Inflammatory macrophage treated with lipopolysaccharide for 4 hours (primary cell): ENCODE measurements at places on chromosomes 5 and 9.
A peak's percentile ranks its signal among the peaks of the same experiment; 100 is the strongest.

GRCh38 chr9:94018628-94019027 is 63.5 kb upstream of the BARX1 start:
- DNase-seq, result no peak

DNA sequence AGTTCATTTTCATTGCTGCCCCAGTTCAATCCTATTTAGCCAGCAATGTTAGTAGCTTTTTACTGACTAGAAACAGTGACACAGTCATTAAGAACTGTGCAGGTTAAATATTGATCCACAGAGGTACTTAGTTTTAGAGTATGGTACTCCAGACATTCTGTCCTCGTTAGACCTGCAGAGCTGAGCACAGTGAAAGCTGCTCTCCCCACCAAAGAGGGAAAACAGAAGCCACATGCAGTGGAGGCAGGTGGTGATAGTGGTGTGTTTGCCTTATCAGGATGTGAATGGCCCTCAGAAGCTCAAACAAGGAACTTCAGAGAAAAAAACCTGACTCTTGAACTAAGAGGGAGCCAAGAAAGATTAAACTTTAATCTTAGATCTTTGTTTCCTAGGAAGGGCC is 75.5 kb downstream of the UNC13B start:
- DNase-seq, result no peak

GRCh38 chr9:16653491-16654399 is 216.7 kb downstream of the BNC2 start:
- no peak for DNase-seq

DNA sequence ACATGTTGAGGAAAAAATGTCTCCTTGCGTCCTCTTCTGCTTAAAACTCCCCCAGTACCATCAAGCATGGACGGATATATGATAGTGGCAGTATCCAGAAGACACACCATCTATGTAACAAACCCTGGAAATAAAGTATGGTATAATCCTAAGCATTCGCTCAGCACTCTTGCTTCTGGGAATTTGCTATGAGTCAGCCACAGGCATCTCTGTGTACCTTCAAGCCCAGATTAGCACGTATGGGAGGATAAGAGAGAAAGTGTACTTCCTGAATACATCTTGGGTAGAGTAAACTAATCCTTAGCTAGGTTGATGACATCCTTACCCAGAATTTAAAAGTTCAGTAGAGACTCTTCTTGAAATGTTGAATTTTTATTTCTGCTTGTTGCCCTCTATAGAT is 71.2 kb downstream of the GHR start:
- DNase-seq, result no peak

- DNase-seq, result no peak
Measured at GRCh38 chr5:95216136-95216955, 68.5 kb downstream of the MCTP1 start.

DNA sequence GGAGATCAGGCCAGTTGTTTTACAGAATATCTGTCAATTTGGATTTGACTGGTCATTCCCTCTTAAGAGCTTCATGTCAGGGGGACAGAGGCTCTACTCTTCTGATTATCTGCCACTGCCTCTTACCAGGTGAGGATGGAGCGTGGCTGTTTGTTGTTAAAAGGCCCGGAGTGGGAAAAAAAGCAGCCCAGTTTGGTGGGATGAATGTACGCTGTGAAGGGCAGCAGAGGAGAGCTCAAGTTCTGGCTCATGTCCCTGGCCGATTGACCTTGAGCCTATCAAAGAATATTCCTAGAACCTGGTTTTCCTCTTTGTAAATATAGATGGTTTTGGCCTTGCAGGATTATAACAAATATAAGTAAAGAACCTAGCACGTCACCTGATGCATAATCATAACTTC is 16.3 kb upstream of the SHB start:
- no peak for DNase-seq

GRCh38 chr9:128486201-128486600 is 18.3 kb upstream of the GLE1 start:
- no peak for DNase-seq

- no peak for DNase-seq
Measured at GRCh38 chr5:144084971-144085370, 85.5 kb downstream of the YIPF5 start.

DNA sequence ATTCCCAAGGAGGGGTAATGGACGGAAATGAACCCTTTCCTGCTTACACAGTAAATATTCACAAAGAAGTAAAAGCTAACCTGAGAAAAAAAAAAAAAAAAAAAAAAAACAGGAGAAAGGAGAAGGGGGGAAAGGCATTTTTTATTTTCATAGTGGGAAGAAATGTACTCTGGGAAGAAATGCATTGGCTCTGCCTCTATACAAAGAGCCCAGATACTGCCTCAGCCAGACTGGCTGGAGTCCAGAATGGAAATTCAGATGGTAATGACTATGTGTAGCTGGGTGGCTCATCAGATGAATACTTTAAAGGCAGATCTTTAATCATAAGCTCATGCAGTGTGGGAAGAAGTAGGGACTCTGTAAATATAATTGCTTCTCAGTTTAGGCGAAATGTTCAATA is 124.9 kb upstream of the ZNF608 start:
- no peak for DNase-seq

DNA sequence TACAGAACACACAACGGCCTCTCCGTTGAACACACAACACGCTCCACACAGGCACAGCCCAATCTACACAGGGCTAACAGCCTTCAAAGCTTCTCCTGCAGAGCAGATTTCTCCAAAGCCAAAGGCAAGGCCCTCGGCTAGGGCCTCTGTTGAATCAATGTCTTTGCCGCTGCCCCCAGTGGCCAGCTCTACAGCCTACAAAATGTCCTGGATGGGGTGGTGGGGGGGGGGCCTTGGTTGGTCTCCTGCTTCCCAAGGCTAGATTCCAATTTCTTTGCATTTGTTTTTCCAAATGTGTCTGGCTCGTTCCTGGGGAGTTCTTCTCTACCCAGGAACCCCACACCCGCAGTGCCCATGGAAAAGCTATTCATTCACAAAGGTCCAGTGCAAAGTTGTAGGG is 167.2 kb downstream of the PAX5 start:
- no peak for DNase-seq

- no peak for DNase-seq
Measured at GRCh38 chr5:17727098-17727497, 92.8 kb downstream of the TAF11L14 start.

DNA sequence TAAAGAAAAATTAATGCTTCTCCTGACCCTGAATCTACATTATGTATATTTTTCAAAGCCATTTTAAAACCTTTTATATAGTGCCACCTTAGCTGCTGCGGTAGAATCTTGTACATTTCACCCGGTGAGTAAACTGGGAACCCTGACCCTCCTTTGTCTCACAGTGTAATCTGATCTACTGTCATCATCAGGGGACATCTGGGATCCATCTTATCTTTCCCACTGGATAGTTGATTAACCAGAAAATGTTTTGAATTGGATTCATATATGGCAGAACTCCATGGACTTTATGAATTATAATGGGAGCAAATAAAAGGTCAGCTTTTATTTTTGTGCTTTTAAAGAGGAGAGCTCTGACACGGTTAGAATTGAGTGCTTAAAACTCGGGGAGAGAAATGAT is 95.0 kb downstream of the ADAMTSL1 start:
- DNase-seq, result no peak

DNA sequence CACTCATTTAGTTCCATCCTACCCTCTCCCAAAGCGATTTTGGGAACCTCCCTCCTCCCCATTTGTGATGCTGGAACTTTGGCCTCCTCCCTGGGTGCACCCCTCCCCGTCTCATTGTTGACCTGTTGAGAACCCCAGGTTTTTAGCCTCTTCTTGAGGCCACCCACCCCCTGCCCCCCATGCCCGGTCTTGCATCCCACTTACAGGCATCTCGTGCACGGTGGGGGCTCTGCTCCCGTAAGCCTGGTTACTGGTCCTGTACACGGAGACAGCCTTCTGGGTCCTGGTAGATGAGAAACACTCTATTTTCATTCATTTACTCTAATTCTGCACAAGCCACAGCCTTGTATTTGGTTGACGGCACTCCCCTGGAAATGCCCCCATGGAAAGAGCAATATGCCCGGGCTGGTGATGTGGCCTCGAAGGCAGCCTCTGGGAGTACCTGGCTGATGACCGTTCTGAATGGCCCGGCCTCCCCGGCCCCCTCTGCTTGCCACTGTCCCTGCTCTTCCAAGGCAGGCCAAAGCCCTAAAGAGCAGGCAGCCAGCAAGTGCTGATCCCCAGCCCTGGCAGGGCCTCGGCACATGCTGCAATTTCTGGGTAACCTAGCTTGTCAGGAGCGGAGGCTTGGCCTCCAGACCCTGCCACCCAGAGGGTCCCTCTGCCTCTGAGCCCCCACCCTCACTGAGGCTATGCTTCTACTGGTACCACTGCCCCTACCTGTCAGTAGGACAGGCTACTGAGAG is 1.9 kb upstream of the MRPS2 start:
- no peak for DNase-seq

DNA sequence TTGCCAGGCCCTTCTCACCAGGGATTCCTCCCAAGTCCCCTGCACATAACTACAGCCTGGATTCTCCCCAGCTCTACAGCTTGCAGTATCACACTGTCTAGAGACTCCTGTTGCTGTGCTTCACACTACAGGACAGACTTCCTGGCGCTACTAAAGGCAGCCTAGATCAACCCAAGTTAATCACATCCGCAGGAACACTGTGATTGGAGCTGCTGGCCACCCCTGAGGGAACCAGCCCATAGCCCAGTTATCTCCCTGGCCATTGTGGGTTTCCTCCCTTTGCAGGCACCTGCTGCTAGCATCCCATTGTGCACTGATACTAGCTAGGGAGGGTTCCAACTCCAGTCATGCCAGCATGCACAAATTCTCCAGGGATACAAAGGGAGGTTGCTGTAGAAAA is 53.5 kb downstream of the NLN start:
- no peak for DNase-seq

- peak; percentile 90 for DNase-seq
Measured at GRCh38 chr5:134554319-134555222, 29.1 kb downstream of the JADE2 start.

- DNase-seq, result no peak
Measured at GRCh38 chr9:16597136-16597535, 273.3 kb downstream of the BNC2 start.

- no peak for DNase-seq
Measured at GRCh38 chr9:93057703-93058354, 672 bp upstream of the SUSD3 start.

GRCh38 chr9:127567035-127567729 is 44.9 kb upstream of the STXBP1 start:
- DNase-seq, result peak; percentile 51

DNA sequence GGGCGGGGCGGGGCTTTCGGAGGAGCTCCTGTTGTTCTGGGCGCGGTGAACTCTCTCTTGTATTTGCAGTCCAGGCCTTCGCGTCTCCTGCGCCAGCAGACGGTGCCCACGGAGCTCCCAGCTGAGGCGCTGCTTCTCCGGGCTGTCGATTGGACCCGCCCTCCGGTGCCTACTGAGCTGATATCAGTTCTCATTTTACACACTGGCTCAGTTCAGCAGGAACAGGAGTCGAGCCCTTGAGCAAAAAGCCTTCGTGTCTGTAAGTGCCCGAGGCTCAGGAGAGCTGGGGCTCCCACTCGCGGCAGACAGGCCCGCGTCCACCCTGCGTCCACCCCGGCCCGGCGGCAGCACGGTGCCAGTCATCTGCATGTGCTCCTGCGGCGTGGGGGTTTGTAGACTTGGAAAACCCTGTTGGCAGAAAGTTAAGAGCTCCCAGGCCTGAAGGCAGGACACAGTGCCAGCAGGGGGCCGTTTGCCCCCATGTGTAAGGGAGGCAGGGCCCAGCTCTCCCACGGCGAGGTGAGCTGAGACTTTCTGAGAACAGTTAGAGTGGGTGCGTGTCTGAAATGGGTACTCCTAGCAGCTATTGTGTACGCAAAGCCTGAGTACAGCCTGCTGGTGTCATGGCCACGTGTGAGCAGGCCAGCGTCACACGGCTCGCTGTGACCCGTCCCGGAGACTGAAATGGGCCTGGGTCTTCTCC is 231.5 kb downstream of the FANCC start:
- DNase-seq, result no peak

GRCh38 chr5:76690704-76691466 is 25.0 kb upstream of the F2R start:
- DNase-seq, result no peak

DNA sequence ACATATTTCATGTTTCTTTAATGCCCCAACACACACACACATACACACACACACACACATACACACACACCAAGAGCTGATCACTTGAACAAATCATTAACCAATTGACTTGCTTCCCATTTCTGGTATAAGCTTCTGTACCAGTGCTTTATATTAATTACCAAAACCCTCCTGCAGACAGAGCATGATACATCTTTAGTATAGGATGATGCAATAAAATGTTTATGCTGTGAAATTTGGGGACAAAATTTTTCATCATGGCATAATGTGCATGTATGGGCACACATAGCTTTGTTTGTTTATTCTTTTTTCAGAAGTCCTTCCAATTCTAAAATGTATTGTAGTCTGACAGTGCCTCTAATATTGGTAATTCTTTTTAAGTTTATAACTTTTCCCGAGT is 34.5 kb downstream of the SLC1A3 start:
- DNase-seq, result no peak

DNA sequence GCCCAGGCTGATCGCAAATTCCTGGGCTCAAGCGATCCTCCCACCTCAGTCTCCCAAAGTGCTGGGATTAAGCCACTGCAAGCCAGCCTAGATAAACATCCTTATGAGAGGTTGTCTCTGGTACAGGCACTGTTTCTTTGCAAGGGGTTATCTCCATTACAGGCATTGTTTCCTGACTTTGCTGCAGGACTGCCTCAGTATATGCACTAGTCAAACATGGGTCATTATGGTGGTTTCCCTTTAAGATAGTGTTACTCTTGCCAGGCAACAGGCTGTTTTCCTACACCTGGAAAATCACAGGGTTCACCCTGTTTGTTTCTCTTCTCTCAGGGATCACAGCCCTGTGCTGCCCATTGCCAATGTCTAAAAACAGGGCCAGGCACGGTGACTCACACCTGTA is 7.8 kb upstream of the CLTB start:
- no peak for DNase-seq

GRCh38 chr5:108238936-108239887 is 142.7 kb downstream of the FBXL17 start:
- DNase-seq, result no peak
